T-helper 9 cell (primary cell): ENCODE measurements at places on chromosomes 2 and 18.

GRCh38 chr18:74589021-74589420 is 8.6 kb upstream of the ZNF407 start:
- DNase-seq, result no peak

- DNase-seq, result no peak
These were observed 11.7 kb downstream of the SLC4A3 start for GRCh38 chr2:219638948-219639755.

DNA sequence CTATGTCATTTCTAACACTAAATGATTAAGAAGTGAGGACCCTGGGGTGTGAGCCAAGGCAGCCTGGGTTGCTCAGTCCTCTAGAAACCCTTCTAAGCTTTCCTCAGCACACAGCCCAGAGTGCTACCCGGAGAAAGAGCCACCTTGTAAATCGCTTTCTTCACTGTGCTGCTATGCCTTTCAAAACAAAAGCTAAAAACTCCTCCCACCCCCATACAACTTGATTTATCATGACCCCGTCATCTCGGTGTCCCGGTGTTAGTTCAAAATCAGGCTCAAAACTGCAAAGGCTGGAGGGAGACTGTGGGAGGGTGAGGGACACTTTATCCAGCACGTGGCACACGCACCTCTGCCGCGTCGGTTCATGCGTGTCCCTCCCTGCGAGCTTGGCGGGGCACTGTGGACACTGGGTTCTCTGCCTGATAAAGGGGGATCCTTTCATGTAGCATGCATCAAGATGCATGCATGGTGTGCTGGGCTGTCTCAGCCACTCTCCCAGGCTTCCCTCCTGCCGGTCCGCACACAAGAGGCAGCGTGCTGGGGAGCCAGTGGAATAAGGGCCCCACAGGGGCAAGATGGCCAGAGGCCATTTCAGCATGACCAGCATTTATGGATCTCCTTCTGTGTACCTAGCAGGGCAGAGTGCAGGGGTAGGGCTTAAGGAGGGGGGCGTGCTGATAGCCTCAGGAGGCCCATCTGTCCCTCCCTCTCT is 170.4 kb downstream of the SMAD7 start:
- DNase-seq, result no peak

DNA sequence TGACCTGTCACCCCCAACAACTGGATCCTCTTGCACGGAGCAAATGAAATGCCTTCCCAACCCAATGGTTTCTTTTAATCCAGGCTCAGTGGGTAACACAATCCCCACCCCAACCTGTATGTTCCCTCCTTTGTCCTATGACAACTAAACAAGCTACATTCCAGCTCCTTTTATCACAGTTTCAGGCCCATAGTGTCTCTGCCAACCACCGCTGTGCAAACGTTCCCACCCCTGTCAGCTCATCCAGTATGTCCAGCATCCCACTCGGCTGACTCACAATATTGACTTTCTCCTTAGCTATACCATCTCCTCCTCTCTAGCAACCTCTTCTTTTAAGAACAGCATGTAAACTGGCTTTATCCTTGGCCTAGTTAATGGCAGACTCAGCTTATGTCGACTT is 117.9 kb upstream of the PPP1CB start:
- DNase-seq, result no peak

GRCh38 chr2:179622635-179623300 is 238.6 kb downstream of the ZNF385B start:
- DNase-seq, result no peak

DNA sequence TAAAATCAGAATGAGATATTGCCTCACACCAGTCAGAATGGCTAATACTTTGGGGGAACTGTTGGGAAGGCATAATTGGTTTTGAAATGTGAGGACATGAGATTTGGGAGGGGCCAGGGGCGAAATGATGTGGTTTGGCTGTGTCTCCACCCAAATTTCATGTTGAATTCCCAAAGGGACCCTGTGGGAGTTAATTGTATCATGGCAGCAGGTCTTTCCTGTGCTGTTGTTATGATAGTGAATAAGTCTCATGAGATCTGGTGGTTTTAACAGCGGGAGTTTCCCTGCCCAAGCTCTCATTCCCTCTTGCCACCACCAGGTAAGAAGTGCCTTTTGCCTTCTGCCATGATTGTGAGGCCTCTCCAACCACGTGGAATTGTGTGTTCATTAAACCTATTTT is 59.6 kb downstream of the CSRNP3 start:
- DNase-seq, result no peak

DNA sequence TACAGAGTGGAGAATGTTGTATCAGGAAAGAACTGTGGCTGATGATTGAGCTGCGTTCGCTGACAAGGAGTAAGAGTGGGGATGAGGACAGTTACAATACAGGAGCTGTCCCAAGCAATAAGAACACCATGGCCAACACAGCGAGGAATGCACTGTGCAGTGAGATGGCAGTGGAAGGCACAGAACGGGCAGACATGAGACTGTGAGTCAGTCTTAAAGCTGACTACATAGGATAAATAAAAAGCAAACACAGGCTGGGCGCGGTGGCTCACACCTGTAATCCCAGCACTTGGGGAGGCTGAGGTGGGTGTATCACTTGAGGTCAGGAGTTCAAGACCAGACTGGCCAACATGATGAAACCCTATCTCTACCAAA is 89.8 kb downstream of the CABYR start:
- no peak for DNase-seq
